ENCODE measurements at places on chromosomes 4 and X.

- no peak for DNase-seq
Measured at GRCh38 chrX:138709886-138710791, 1.4 kb downstream of the FGF13 start.

DNA sequence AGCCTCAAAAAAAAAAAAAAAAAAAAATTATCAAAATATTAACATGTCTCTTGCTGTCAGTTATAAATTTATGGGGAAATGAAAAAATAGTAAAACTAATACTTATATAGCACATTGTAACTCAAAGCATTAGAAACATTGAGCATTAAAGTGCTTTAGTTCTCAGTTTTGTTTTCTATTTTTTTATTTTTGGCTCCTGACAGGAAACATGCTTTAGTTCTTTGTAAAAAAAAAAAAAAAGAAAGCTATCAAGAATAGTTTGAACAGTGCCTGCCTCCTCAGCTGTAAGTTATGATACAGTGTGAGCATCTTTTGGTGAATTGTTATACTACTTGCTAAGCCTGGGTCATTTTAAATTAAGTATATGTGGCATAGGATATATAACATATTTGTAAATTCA is 5.1 kb upstream of the CENPC start:
- no peak for DNase-seq

- no peak for DNase-seq
Measured at GRCh38 chr4:170675568-170676262, 586.0 kb upstream of the AADAT start.

DNA sequence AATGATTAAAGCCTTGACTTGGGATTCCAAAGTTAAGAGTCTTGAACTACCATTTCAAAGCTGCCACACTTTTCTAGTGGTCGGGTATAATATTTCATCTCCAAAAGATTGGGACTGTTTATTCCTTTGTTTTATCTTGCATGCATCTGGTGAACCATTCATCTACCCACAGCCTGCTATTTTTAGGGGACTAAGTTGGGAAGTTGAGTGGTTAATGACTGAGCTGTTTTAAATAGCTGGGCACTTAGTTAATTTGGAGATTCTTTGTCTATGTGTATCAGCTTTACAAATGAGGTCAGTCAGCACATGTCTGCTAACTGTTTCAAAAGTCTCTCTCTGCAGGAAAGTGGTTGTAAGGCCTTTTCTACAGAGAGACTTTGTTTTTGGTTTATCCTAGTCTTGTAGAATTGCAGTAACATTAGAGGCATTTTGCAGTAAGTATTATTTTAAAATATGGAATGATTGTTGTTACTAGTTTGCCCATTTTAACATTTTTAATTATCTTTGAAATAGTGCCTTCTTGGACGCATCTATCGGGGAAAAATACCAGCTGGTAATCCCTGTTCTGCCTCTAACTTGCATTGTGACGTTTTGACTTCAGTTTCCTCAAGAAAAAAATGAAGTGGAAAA is 8.2 kb downstream of the BMP2K start:
- DNase-seq: no peak

DNA sequence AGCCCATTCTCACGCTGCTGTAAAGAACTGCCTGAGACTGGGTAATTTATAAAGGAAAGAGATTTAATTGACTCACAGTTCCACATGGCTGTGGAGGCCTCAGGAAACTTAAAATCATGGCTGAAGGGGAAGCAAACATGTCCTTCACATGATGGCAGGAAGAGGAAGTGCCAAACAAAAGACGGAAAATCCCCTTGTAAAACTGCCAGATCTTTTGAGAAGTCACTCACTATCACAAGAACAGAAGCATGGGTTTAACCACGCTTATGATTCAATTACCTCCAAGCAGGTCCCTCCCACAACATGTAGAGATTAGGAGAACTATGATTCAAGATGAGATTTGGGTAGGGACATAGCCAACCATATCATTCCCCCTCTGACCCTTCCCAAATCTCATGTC is 335.5 kb downstream of the IL15 start:
- no peak for DNase-seq

GRCh38 chr4:177191991-177192390 is 117.7 kb upstream of the NEIL3 start:
- no peak for DNase-seq

DNA sequence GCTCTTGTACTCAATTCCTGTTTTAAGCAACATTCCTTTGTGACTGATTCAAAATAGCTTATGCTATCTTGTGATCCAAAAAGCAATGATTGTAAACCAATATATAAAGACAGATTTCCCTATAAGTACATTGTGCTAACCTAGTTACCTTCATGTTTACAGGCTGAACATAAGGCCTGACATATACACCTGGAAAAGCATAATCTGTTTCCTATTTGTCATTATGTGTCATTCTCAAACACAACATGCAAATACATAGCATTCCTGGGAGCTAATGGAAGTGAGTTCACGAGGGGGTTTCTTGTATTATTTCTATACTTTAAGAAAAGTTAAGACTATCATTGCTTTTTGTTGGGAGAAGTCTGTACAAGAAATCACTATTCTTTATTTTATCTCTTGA is 638.1 kb upstream of the AGA start:
- no peak for DNase-seq

GRCh38 chr4:73732759-73733431 is 7.5 kb upstream of the CXCL8 start:
- DNase-seq: no peak

DNA sequence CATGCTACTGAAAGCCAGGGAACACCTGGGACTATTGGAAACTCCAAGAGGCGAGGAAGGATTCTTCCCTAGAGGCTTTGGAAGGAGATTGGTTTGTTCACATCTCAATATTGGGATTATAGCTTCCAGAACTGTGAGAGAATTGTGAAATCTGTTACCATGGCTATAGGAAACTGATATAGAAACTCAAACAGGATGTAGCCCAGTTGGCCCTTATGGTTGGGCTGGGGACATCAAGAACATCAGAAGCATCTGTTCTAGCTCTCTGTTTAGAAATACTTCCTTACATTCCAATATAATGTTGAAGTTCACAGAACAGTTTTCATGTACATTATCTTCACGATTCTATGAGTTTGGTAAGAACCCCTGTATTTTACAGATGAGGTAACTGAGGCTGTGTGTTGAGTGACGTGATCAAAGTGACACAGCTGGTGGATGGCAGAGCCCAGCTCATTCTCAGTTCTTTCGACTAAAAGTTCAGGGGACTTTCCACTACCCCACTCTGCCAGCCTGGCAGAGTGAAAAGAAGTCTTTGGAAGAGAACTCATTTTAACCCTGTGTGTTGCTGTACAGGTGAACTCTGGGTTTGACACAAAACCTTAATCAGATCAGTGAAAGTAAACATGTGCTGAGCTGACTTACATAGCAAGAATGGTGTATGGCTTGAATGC is 183.0 kb downstream of the GBA3 start:
- no peak for DNase-seq

Data from stimulated activated CD4-positive, alpha-beta T cell treated with anti-CD3 and anti-CD28 coated beads, Interleukin-12 subunit alpha, Interleukin-12 subunit beta, amount 100 ng/mL, for 4 hours (primary cell).